Occipital lobe (tissue), 3 donors: ENCODE measurements at places on chromosomes 4 and X. TPM values are rescaled to one million over a fixed set of nuclear protein-coding genes. Genes with fewer than 3 reads are reported as not detected.

Gene STS
- 4.4 TPM for total RNA-seq

Gene RFC1
- total RNA-seq: 46.9 TPM

Gene HELT
- not detected for total RNA-seq

Gene USP38
- total RNA-seq: 27.6 TPM

Gene ETFDH
- total RNA-seq: 26.2 TPM

Gene PRR32
- total RNA-seq: not detected

Gene NAP1L3
- total RNA-seq: 126 TPM

Gene SPON2
- total RNA-seq: 3.3 TPM

Gene COL4A6
- total RNA-seq: 4.2 TPM

Gene FRAS1
- 7.0 TPM for total RNA-seq

Gene BLOC1S4
- total RNA-seq: 9.4 TPM

Gene PWWP3B
- 1.4 TPM for total RNA-seq

Gene HS3ST1
- total RNA-seq: 15.0 TPM

Gene ESX1
- total RNA-seq: not detected

Gene VGLL1
- not detected for total RNA-seq

Gene GBA3
- 0.16 TPM for total RNA-seq

Gene MXRA5
- total RNA-seq: 1.7 TPM

Gene XAGE2
- total RNA-seq: not detected

Gene TASL
- 1.4 TPM for total RNA-seq

Gene ZFX
- total RNA-seq: 72.2 TPM

Gene MYOZ2
- total RNA-seq: 0.62 TPM

Gene ADAMTS3
- 21.5 TPM for total RNA-seq

Gene CTAG1B
- total RNA-seq: not detected

Gene KIAA1210
- under 0.01 TPM for total RNA-seq

Gene STOX2
- total RNA-seq: 42.3 TPM

Gene RPS6KA6
- total RNA-seq: 26.8 TPM

Gene SPP1
- total RNA-seq: 190 TPM

Gene CXorf49
- total RNA-seq: not detected

Gene ABCG2
- 25.1 TPM for total RNA-seq

Gene POU4F2
- total RNA-seq: not detected

Gene TENM3
- 44.9 TPM for total RNA-seq

Gene CTAG2
- total RNA-seq: not detected

Gene TCEAL6
- total RNA-seq: 6.7 TPM

Gene XG
- not detected for total RNA-seq

Gene HS6ST2
- total RNA-seq: 5.0 TPM

Gene ZNF630
- total RNA-seq: 8.4 TPM

Gene FRG2
- not detected for total RNA-seq

Gene MAOB
- 1.6 TPM for total RNA-seq

Gene SPATA18
- 1.2 TPM for total RNA-seq

Gene LDB2
- total RNA-seq: 146 TPM

Gene YY2
- total RNA-seq: 0.94 TPM

Gene ZXDA
- 32.0 TPM for total RNA-seq

Gene BGN
- total RNA-seq: 1.9 TPM

Gene PNMA6A
- 18.1 TPM for total RNA-seq

Gene EVC
- total RNA-seq: 5.1 TPM

Gene AFF1
- 5.8 TPM for total RNA-seq

Gene TMEM156
- 0.31 TPM for total RNA-seq

Gene NXF3
- total RNA-seq: not detected

Gene JCHAIN
- not detected for total RNA-seq

Gene CFAP47
- 2.2 TPM for total RNA-seq

Gene EXOC1L
- total RNA-seq: not detected

Gene PHOX2B
- not detected for total RNA-seq
